ENCODE measurements at places on chromosomes 6 and 20.

- no peak for DNase-seq
Measured at GRCh38 chr6:81793821-81794475, 41.5 kb upstream of the TENT5A start.

- no peak for DNase-seq
Measured at GRCh38 chr6:130368576-130368975, 2.8 kb downstream of the TMEM200A start.

GRCh38 chr6:152053332-152053731, 245.8 kb downstream of the ESR1 start:
- no peak for DNase-seq

GRCh38 chr6:141361559-141361958, 771.2 kb upstream of the GJE1 start:
- no peak for DNase-seq

DNA sequence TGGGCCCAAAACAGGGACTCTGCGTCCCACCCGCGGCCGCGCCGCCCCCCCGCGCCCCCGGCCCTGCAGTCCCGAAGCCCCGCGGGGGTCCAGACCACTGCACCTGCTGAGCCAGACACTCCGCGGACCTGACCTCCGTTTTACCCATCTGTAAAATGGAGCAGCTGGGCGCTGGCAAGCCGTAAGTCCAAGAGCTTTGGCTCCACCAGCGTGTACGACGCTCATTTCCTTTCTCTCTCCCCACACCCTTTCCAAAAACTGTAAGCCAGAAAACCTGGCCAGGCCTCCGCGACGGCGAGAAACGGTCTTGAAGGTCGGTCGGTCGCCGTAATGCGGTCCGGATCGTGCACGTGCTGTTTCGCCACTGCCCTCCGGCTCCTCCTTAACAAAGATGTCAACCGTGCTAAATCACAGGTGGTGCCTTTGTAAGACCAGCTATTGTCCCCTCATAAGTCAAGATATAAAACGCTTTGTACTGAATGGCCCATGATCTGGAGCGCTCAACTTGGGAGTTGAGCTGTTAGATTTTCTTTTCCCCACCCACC, 7.8 kb upstream of the NR2E1 start:
- DNase-seq = peak; percentile 48

GRCh38 chr6:74863968-74864367, 341.9 kb downstream of the COL12A1 start:
- no peak for DNase-seq

DNA sequence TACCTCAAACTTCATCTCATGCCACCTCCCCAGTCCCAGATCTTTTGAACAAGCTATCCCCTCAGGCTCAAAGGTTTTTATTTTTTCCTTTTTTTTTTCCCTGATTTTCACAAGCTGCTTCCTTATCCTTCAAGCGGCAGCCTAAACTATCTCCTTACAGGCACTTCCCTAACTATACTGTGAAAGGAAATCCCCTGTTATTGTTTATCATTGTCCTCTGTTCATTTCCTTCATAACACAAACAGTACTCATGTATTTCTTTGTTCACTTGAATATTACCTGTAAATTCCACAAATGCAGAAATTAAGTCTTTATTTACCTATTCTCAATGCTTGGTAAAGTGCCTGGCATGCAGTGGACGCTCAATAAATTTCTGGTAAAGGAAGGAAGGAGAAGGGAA, 48.9 kb downstream of the ME1 start:
- DNase-seq = no peak

DNA sequence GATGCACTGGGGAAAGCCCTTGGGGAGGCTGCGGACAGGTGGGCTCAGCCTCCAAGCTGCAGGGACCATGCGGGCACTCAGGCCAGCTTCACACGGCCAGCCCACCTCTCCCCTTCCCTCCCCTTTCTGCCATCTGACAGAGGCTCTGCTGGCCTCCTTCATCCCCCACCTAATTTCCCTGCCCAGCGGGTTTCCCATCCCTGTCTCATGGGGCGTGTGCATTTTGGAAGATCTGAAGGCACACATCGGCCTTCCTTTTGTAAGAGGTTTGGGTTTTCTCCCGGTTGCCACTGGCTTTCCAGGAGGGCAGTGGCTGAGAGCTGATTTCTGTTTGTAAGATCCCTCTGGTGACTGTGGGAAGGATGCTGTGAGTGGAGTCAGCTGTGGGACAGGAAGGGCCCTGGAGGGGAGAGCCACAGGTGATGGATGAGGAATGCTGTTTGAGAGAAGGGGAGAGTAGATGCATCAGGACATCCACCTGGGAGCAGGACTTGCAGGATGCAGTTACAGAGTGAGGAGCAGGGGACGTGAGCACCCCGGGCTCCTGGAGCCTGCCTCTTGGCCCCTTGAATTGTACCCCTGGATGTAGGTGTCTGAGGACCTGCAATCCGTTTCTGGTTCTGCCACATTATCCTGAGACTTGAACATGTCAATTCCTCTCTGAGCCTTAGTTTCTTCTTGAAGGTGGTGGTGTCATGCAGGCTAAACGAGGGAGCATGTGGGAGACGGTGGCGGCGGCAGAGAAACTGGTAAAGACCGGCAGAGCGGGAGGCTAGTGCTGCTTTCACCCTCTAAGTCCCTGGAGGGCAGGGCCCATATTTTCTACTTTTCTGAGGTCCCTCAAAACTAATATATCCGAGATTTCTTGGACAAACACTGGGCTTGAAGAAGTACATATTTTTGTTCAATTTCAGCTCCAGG, 5.9 kb upstream of the TUBB1 start:
- no peak for DNase-seq

DNA sequence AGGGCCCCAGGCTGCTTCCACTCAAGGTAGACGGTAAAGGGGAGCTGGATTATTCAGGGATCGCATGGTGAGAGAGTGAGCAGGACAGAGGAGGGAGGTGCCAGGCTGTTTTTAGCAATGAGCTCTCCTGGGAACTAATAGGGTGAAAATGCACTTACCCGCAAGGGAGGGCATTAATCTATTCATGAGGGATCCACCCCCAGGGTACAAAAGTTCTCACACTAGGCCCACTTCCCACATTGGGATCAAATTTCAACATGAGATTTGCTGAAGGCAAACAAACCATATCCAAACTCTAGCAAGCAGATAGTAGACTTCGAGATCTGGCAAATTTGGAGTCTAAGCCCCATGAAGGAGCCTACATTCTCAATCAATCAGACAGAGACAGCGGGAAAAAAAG, 408.6 kb downstream of the RNF144B start:
- DNase-seq = no peak

DNA sequence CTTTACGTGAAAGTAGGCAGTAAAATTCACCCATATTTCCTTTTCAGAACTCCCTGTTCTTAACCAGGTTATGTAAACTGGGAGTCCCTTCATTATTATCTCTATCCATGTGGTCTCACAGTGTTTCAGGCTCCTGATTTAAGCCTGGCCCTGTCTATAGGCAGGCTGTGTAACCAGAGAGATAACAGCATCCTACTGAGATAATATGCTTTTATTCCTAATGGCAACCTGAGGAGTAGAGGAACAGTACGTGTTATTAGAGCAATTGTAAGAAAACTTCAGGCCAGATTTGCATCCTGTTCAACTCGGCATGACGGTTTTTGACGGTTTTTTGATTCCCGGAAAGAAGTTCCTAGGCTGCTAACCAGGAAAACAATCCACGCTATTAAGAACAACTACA, 16.9 kb downstream of the FUT9 start:
- DNase-seq = peak; percentile 52

GRCh38 chr6:149052350-149053106, 265.0 kb upstream of the TAB2 start:
- DNase-seq = no peak

DNA sequence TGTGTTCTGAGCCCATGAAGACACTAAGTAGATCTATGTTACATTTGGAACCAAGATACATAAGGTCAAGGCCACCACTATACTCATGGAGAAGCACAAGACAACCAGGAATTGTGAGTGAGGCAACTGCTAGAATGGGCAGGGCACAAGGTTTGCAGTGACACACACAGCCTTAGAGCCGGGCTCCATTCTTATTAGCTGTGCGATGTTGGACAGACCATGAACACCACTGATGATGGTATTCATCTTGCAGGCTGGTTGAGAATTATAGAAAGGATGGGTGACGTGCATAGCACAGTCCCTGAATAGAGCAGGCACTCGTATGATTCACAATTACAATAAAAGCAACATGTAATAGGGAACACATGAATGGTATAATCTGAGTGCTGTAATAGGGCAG, 172.4 kb downstream of the GJA10 start:
- DNase-seq = no peak

GRCh38 chr20:18288749-18289267, 481 bp downstream of the ZNF133 start:
- DNase-seq = no peak

DNA sequence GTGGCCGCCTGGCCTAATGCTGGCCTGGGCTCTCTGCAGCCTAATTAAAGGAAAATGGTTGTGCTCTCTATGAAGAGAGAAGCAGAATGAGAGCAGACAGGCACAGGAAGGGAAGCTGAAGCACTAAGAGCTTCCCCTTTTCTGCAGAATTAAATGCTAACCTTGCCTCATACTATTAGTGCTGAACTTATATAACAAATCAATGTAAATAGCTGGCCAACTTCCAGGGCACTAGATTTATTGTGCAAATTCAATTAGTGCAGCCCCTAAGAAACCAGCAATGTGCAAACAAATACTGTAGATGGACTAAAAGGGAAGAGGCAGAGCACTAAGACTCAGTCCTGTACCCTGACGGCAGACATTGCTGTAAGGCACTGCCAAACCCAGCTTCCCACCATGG, 36.1 kb upstream of the INSM1 start:
- DNase-seq = no peak

DNA sequence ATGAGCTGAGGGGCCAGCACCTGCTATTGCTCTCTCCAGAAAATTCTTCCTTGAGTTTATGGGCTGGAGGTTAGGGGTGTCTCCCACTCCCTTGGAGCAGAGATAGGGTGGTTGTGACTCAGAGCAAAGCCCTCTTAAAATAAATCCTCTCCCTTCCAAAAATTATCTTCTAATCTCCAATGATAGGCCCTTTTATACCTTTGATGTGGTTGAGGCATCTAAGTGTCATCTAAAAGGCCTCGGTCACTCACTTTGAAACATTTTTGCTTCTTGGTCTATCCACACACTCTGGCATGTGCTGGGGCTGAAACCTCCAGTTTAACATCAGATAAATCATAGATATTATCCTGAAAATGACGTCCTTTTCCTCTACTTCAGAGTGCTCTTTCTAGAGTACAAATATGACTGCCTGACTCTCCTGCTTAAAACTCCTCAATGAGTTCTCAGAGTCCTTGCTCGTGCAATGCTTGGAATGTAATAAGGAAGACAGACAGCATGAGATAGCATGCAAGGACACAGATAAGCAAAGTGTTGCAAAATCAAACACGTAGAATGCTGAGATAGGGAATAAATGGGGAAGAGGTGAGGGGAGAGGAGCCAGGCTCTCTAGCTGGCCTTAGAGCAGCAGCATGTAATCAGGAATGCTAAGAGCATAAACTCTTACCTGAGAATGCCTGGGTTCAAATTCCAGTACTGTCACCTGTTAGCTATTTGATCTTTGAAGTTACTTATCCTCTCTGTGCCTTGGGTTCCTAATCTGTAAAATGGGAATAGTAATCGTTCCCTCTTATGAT, 374.1 kb upstream of the CITED2 start:
- no peak for DNase-seq

- DNase-seq = no peak
Measured at GRCh38 chr6:92196325-92196724, 1223.0 kb downstream of the EPHA7 start.

All from NCI-H1930 (cell line).